ENCODE measurements at places on chromosomes 6 and 20.

GRCh38 chr20:5822569-5822968 lies 72.4 kb downstream of the SHLD1 start:
- no peak for DNase-seq

GRCh38 chr6:49339096-49339495 lies 124.0 kb downstream of the MMUT start:
- no peak for DNase-seq

DNA sequence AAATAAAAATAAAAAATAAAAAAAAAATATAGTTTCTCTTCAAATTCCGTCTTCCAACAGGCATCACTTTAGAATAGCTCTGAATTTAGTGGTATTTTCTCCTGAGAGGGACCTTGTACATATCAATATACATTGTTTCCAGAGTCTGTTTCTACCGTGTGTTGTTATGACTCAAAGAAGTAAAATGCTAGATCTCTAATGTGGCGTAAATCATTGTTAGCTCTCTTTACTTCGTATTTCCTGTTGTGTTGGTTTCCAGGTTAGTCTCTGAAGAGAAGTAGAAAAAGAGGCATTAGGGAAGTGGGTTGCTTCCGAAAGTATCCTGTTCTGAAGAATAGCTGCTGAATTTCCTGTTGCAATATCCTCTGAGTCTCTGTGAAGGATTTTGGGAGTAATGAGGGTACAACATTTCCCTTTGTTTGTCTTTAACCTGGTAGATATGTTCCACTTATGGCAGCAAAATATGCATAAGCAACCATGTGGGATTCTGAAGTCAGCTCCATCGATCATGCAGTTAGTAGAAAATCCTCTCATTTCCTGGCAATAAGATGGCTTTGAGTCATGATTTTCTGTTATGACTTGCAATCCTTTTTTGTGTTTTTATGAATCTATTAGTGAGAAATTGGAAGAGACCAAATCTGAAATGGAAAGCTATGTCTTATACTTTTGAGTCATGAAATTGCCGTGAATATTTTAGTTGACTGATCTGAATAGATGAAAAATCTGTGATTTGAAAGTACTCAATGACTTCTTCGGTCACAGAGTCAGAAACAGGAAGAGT lies 42.0 kb upstream of the MCHR2 start:
- DNase-seq: no peak

DNA sequence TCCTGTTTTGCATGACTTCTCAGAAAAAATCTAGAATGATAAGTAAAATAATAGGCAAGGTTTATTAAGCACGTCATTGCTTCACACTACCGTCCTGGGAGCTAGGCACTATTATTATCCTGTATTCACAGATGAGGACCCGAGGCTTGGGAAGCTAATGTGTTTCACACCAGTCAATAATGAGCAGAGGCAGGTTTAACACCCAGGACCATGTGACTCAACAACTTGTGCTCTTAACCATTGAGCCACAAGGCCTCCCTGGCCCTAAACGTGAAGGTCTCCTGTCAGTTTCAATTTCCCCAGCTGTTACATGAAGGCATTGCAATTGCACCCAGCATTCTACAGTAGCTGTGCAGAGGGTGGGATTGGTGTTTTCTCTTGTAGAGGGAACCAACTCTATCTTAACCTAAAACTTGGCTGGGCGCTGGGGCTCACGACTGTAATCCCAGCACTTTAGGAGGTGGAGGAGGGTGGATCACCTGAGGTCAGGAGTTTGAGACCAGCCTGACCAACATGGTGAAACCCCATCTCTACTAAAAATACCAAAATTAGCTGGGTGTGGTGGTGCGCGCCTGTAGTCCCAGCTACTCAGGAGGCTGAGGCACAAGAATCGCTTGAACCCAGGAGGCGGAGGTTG lies 191.2 kb downstream of the BCAS1 start:
- DNase-seq: no peak

DNA sequence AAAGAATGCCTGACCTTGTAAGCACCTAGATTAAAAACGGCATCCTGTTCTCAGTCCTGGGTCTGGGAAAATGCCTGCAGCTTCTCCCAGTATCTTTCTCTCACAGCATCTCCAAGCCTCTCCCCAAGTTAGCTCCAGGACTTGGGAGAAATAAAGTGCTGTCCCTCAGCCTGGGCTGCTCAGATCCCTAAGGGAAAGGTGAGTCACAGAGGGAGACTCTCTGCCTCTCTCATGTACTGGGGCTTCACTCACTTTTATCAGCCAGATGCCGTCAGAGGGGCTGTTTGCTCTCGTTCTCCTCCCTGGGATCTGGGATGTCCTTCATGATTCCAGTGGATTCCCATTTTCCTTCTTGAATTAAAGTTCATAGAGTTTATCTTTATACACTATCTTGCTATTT lies 293.6 kb downstream of the COL12A1 start:
- no peak for DNase-seq

DNA sequence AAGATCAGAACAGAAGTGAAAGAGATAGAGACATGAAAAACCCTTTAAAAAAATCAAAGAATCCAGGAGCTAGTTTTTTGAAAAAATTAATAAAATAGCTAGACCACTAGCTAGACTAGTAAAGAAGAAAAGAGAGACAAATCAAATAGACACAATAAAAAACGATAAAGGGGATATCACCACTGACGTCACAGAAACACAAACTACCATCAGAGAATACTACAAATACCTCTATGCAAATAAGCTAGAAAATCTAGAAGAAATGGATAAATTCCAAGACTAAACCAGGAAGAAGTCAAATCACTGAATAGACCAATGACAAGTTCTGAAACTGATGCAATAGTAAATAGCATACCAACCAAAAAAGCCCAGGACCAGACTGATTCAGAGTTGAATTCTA lies 29.6 kb upstream of the SENP6 start:
- DNase-seq: no peak

DNA sequence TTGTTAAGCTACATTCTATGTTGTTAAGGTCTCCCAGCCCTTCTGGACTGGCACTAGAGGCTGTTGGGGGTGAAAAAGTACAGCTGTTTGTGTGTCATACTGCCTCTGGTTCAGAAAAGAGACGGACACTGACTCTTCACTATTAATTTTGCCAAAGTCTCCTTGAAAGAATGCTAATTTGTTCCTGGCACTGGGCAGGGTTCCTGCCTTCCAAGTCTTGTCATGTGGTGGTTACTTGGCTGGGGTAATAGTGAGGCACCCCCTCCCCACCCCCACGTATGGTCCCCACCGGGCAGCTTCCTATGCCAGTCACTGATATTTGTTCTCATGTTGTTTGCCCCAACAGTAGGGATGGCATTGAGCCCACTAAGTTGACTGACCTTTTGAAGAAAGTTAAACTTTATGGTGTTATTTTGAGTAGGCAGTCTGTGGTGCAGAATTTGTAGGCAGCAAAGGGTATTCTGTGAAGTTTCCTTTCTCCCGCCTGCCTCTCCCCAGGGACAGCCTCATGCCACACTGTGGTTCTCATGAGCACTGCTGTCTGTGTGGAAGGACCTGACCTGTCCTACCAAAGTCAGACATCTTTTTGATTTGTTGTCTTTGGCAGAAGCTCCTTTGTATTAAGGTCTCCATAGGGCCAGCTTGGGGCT lies 8.7 kb downstream of the CDS2 start:
- DNase-seq: no peak

- no peak for DNase-seq
Measured at GRCh38 chr6:81856872-81857271, 104.4 kb upstream of the TENT5A start.

DNA sequence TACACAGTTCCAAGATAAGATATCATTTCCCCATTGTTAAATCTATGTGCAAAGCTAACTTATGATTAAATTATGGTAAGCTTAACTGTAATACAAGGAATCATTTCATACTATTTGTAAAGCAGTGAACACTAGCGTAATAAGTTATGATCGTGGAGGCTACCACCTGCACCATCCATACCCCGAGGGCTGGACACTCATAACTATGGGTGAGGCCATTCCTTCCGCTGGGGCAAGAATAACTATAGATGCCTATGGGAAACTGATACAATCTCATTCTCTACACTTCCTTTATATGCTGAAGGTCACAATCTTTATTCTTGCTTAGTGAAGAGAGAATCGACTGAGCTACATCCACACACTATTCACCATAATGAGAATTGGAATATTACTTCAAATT lies 916.0 kb upstream of the FLRT3 start:
- DNase-seq: no peak

GRCh38 chr6:89347825-89348224 lies 4.7 kb downstream of the UBE2J1 start:
- no peak for DNase-seq

Data from GM12864 (cell line).